ENCODE measurements at places on chromosomes 16 and 17. TPM values are rescaled to one million over a fixed set of nuclear protein-coding genes. Genes with fewer than 3 reads are reported as not detected.
A peak's percentile ranks its signal among the peaks of the same experiment; 100 is the strongest.

CBFB gene
- total RNA-seq, result 75.1 TPM

SYCE1L gene
- 1.2 TPM for total RNA-seq

XYLT1 gene
- 1.4 TPM for total RNA-seq

GRCh38 chr16:12148120-12148519, 171.6 kb downstream of the SNX29 start:
- DNase-seq, result no peak

GRCh38 chr17:27452828-27453227, 3.4 kb upstream of the KSR1 start:
- DNase-seq, result peak; percentile 43

DNA sequence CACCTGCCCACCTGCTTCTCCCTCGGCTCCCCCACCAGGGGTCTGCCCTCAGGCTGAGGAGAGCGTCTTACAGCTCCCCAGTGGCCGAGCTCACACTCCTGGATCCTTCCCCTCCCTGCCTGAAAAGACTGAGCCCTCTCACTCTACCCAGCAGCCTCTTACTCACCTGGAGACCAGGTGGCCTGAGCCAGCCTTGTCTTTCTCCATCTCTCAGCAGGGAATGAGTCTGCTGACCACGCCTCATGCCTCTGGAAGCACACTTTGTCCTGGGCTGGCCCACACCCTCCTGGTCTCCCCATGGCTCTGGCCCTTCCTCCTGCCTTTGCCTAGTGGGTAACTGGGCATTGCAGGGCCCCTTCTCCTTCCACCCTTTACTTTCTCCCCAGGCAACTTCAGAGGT, 177.2 kb downstream of the ENGASE start:
- no peak for DNase-seq

- DNase-seq, result no peak
Measured at GRCh38 chr16:22674832-22675191, 139.2 kb upstream of the HS3ST2 start.

GRCh38 chr17:80832266-80832676, 159.4 kb upstream of the CHMP6 start:
- peak; percentile 75 for DNase-seq

Measured in myocyte (in vitro differentiated cells).